Nucleus accumbens (tissue), 56 donors: ENCODE measurements at places on chromosomes 3 and 15.

GRCh38 chr3:196792771-196793170 is 53.1 kb downstream of the PAK2 start:
- DNase-seq = no peak

DNA sequence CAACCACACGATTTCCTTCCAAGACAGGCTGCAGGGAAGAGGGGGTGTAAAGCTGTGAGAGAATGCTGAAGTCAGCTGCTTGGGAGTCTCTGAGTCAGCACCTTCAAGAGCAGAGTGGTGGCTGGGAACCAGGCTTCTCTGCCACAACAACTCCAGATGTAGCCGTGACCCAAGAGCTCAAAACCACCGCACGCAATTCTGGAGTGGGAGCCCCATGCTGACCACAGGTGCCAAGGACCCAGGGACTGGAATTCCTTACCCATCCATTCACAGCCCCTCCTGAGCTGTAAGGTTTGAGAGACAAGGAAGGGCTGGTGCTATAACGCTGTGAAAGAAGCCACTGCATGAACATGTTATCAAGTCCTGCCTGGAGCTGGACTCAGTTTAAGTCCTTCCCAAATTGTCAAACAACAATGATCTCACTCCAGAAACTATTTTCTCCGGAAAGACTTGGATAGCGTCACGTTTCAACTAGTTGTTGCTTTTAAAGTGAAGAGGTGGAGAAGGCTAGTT is 61.4 kb downstream of the UMPS start:
- no peak for DNase-seq

GRCh38 chr3:151483961-151484520 is 23.2 kb upstream of the IGSF10 start:
- no peak for DNase-seq

DNA sequence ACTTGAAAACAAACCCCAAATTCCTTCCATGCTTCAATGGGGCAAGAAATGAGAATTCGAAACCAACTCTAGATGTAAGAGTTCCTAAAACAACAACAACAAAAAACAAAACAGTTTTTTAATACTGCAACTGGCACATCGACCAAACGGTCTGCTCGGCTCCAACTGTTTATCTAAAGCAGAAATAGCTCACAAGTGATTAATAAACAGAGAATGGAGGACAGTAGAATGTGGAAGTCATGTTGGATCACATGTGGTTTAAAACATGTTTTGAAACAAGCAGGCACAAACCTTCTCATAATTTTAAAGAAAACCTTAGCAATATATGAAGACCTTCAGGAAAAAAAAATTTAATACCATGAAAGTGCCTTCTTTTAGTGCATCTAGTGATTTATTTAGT is 55.1 kb downstream of the SETMAR start:
- no peak for DNase-seq

DNA sequence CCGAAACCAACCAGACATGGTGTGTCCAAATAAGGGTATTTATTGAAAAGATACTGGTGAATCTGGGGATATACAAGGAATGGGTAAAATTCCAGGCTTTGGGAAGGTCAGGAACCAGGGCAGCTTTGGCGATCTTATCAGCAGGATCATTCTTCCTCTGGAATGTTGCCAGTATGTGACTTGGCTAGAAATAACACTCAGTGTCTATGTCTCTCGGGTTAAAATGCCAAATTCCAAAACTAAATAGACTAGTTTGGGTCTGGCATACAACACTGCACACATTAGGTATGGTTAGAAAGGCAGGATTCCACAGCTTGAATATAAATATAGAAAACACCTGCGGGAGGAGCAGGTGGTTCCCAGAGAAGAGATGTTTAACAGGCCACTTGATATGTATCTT is 220.2 kb upstream of the CD96 start:
- DNase-seq = no peak

DNA sequence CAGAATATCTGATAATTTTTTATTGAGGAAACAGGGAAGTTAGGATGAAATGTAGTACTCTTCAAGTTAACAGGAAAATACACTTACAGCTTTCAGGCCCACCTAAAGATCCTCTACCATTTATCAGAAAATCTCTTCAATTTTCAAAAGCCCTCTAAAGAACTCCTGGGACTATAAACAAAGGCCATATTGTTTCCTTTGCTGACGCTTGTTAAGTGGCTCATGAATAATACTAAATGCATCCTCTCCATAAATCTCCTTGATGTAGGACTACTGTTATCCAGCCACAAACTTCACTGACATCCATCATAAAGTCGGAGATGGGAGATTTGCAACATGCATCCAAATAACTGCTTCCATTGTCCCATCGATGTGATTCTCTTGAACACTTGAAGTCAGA is 326.5 kb downstream of the ZIC1 start:
- DNase-seq = no peak

GRCh38 chr3:194592798-194593752 is 40.1 kb downstream of the TMEM44 start:
- no peak for DNase-seq

DNA sequence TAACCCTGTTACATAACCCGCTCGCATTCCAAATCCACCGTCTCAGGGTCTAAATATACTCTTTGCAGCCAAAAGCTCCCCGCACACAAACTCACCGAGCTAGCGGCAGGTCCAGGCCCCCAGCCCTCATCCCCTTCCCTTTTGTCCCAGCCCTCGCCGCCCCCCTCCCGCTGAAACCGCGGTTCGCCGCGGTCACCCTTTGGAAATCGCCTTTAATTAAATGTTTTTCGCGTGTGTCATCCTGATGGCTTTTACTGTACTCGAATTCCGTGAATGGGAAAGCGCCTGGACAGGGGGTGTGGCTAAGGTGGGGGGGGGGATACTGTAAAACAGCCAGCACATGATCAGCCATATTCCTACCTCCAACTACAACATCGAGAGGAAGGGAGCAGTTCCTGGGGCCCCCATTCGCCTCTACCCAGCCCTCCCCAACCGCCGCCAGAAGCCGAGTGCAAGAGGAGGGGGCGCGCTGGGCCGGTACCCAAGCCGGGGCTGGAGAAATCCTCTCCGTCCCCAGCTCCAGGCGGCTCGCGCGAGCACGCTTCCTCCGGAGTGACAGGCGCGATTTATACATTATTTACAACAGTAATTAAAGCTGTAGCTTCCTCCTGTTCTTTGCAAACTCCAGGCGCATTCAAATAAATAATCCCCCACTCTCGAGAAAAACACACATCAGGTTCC is 1.7 kb downstream of the RORA start:
- no peak for DNase-seq

DNA sequence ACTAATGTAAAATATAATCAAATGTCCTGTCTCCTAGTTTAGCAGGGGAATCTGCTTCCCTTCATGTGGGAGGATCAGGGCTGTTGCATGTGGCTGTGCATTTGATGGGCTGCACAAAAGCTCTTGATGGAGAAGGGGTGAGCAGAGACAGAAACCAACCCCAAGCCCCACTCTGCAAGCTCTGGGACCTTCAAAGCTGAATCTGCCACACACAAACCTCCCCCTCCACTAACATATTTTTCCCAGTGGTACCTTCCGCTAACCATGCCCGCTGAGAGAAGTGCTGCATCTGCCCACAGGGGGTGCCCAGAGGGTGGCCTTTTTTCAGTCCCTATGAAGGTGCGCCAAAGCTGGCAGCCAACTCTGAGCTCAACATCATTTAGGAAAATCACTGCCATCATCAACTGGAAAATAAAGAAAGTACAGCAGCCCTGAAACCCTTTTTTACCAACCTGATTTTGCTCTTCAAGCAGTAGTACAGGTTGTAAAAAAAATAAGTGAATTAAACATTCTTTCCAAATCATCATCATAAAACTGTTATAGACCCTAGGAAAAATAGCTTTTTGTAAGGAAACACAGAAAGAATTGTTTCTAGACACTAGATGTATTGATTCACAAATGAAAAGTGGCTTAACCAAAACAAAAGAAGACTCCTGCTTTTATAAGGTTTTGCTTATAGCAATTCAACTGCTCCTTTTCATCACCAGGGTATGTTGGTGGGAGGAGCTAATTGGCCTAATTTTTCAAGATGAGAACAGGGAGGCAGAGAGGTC is 97.0 kb downstream of the HHLA2 start:
- no peak for DNase-seq

GRCh38 chr3:157294953-157295352 is 135.0 kb upstream of the CCNL1 start:
- DNase-seq = no peak

- DNase-seq = no peak
Observed at GRCh38 chr15:37044915-37045648, 55.3 kb downstream of the MEIS2 start.

- DNase-seq = no peak
Observed at GRCh38 chr15:68354268-68354667, 76.7 kb downstream of the FEM1B start.
